ENCODE measurements at places on chromosomes 6 and 20. TPM values are rescaled to one million over a fixed set of nuclear protein-coding genes. Genes with fewer than 3 reads are reported as not detected.

DNA sequence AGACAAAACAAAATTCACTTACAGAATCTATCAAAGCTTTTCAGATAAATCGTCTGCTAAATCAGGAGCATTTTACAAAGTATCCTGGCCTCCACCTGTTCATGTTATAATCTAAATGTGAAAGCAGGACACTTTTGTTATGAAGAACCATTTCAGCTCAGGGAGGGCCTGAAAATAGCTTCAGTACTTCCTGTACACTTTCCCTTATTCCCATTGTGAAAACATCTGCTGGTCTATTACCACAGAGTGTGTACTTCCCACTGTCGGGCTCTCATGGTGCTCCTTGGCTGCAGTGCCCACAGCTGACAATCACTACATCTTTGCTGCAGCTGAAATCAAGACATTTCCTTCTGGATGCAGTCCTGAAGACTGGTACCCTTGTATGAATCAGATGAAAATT lies 128.1 kb downstream of the OPRM1 start:
- no peak for DNase-seq

- DNase-seq: no peak
Observed at GRCh38 chr20:40778894-40779496, 90.0 kb upstream of the MAFB start.

Gene PAX1
- not detected for polyA plus RNA-seq

Gene PLN
- polyA plus RNA-seq: not detected

Gene SLCO4A1
- polyA plus RNA-seq: 91.3 TPM

Gene HSPA12B
- polyA plus RNA-seq: 0.01 TPM

All from HepG2 (cell line).